SJSA1 (cell line): ENCODE measurements at places on chromosomes 3 and 15.

DNA sequence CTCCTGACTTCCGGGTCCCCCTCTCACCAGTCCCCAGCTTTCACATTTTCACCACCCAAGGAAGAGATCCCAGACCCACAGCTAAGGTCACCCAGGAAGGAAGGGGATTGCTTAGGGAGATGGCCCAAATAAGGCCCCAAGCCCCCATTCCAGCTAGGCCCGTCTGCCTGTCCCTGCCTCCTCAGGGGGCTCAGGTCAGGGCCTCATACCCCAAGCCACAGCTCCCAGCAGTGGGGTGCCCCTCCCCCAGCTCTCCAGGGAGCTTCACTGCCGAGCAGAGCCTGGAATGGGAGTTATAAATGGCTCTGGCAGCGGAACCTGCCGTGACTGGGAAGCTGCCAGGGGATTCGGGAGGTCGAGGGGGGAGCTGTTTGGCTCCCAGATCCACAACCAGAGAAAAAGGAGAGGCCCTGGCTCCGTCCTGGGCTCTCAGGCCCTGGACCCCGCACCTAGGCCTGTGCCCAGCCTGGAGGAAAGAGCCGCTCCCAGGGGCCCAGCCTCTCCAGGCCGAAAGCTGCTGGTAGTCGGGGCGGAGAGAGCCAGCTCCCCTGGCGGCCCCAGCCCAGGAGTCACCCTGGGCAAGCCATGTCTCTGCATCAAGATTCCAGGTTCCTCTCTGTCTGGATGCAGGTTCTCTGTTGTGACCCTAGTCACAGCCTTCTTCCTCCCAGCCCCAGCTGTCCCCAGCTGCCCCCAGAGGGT lies 550 bp downstream of the CCDC9B start:
- peak; percentile 84 for DNase-seq

DNA sequence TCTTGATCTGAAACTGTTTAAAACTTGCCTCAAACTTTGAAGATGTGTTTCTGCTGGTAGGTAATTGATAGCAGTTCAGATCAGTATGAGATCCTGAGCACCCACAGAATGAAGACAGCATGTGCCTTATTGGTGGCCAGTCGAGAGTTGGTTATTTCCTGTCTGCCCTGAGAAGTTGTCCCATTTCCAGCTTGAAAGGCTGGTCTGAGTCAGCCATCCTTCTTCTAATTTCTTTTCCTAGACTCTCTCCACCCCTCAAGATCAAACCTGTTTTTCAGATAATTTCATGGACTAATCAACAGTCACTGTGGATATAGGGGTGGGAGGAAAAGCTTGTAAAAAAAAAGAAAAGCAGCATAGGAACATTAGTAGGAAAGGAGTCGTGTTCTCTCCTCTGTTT lies 464.4 kb downstream of the FOXP1 start:
- DNase-seq = no peak

- no peak for DNase-seq
These were observed 587.4 kb upstream of the SGO1 start for GRCh38 chr3:20773320-20773984.

- no peak for DNase-seq
These were observed 75.9 kb upstream of the CADPS start for GRCh38 chr3:62951037-62951613.

DNA sequence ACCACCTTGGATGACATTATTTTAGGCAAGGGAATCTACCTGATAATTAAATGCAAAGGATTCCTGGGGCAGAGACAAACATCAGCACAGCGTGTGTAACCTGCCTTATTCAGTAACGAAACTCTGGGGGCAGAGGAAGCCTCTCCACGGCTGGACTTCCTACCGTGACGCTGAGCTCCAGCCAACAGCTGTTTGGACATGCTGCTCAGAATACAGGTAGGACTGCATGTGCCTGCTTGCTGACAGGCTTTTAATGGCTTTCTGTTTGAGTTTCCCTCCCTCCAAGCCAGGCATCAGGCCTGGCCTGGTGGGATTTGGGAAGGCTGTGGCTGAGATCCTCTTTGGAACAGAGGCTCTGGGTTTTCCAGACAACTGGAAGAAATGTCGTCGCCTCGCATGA lies 150.6 kb downstream of the ADAMTS17 start:
- DNase-seq = no peak

DNA sequence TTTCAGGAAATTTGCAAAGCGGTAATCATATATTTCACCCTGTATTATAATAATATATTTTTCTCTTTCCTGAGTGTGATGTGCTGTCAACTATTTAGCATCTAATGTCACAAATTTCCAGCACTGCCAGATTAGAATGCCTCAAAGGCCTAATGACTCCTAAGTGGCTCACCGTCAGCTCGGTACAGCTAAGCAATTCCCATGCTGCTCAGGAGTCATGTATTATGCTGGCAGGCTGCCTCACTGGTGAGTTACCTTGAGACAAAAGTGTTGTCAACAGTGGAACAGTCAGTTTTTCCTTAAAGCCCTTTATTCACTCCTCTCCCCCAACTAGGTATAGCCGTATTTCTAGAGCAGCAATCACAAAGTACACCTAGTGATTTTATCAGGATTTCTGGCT lies 83.6 kb downstream of the NSUN3 start:
- no peak for DNase-seq

DNA sequence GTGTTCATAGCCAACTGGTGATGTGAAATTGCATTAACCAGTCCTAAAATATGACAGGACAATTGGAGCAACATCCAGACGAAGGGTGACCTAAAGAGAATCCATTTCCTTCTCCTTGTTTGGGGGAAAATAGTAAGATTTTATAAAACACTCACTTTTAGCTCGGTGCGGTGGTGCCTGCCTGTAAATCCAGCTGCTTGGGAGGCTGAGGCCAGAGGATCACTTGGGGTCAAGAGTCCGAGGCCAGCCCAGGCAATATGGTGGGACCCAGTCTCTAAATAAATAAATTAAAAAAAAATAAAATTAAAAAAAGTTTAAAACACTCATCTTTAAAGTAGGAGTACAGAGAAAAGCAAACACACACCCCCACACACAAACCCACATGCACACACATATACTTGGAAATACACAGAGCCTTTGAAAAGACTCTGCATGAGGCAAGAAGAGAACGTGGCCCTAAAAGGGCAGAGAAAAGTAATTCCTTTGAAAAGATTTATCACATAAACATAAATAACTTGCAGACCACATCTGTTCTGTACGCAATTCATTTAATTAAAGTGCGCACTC lies 14.1 kb upstream of the LOXL1 start:
- DNase-seq = no peak

DNA sequence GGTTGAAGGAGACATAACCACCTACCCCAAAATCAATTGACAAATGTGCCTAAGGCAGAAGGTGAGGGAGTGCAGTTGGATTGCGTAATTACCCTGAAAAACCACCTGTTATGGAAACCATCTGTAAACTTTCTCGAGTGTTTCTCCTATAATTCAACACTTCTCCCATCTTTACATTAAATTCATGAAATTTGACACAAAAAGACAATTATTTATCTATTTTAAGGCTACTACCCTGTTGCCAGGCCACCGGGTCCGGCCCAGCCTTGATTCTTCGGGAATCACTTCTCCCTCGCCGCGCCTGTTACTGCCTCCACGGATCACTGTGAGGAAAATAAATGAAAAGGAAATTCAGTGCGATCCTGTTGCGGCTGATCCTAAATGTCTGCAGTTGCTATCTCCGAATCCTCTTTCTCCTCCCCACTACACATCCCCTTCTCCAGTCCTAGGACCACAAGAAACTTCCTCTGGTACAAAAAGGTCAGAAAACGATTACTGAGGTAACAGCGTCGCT lies 646 bp downstream of the IQCB1 start:
- no peak for DNase-seq

DNA sequence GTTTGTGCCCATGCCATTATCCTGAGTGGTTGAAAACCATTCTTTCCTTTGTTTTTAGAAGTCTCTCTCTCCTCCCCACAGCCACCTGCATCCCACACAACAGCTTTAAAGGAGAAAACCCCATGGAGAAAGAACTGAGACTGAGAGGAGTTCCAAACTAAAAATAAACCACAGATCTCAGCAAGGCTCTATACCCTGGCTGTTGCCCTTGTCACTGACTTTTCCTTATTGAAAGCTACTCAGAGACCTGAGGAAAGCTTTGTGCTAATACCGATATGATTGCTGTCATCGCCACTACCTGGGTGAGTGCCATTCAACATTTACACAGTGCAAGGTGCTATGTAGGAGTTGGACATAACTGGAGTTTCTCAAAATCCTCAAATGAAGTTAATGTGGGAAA lies 55.5 kb upstream of the RASGRP1 start:
- DNase-seq = no peak

DNA sequence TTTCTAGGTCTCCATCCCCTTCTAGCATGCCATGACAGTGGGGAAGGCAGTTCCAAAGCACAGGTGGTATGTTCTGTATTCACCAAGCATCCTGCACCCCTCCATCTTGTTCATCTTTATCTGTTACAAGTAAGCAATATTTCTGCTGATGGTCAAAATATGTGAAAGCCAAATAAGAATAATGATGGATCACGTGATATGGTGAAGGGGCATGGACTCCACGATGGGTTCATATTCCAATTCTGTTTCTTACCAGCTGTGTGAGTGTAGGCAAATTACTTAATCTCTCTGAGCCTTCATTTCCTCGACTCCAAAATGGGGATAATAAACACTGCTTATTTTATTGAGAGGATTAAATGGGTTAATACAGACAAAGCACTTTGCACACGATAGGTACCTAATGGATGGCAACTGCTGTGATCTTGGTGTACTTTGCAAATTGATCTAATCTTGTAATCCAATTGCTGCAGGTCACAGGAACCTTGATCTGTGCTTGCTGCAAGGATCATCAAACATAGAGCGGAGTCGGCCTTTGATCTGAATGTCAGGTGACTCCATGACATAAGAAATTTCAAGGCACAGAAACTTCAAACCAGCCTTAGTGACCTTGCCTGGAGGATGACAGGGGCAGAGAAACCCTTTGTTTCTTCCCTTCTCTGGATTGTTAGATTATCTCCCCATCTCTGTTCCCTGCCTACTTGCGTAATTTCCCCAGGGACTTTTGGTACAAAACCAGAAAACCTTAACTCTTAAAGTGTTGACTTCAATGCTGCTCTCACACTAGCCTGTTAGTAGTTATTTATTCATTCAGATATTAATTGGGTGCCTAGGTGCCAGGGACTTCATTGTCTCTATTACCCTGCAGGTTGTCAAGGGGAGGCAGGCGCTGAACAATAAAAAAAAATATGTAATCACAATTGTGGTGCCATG lies 25.8 kb downstream of the SIAH2 start:
- DNase-seq = no peak

- DNase-seq = no peak
These were observed 28.3 kb upstream of the ATP2B2 start for GRCh38 chr3:10533737-10534023.

- no peak for DNase-seq
These were observed 243.2 kb upstream of the LRRN1 start for GRCh38 chr3:3556078-3556477.

DNA sequence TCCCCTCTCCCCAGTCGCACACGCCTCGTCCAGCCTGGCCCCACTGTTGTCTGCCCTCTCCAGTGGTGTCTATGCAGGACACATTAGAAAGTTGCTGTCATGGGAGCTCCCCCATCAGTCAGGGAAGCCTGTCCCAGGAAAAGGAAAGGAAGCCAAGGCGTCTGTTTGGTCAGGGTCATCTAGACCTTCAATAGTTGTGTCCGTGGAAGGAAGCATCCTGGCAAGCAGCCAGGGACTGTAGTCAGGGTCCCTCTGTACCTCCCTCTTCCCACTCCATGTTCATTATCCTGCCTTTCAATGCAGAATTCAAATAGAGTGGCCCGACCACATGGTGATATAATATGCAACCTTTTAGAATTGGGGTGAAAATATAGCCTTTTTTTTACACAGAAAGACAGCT lies 60.7 kb upstream of the RAB6B start:
- DNase-seq = no peak

GRCh38 chr3:141373232-141373631 lies 4.9 kb downstream of the ZBTB38 start:
- DNase-seq = no peak

DNA sequence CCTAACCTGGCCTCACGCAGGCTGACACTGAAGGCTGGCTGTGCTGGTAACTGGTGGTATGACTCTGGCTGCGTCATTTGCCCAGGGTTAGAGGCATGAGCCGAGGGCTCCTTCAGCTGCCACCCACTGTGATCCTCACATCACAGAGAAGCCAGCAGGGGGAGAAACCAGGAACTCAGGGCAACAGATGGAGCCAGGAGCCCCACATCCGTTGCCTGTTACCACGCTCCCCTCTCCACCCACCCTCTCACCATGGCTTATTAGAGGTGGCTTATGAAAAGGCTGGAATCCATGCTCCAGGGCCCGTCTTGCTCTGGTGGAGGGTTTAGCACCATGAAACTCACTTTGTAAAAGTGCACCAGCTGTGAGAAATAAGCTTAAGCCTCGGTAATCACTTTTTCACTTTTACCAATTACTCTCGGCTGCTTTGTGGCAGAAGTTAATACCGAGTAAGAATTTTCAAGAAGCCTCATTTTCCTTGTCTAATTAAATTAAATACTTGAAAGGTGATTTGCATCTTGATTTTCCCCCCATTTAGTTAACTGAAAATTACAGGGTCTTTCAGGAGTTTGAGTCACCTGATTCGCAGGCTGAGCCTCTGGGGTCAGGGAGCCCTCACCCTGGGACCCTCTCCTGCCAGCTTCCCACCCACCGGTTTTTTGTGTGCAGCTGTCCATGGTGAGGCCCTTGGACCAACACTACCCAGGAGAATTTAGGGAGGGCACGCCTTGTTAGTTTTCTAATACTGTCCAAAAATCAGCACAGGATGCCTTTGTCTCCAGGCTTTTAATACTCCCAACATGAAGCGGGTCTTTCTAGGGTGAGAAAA lies 60.9 kb downstream of the ASB7 start:
- peak; percentile 77 for DNase-seq

DNA sequence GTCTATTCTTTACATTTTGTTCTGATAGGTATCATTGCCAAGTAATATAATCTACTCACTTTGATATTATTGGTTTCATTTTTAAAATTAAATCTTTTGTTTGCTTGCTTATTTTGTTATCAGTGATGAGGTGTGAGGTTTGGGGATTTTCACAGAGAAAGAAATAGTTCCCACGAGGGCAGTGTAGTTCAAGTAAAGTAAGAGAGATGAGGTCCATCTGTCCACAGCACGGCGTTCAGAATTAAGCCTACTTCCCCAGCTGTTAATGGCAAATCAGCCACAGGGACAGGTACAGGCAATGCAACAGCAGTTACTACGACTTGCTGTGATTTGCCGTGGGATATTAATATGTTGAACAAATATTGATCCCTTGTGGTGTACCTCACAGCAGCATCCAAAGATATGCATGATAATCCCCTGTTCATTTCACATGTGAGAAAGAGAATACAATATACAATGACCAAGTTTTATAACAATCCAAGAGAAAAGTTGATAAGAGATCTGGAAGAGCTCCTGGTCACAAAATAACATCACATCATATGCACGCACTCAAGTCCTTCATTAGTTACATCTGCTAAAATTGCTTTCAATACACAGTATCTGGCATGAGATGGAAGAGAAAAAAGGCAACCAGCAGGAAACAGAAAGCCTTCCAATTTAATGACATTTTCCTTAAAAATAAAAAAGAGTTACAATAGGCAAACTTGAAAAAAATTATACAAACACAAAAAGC lies 131.6 kb downstream of the TUSC7 start:
- DNase-seq = no peak

GRCh38 chr15:91186904-91187656 lies 87.0 kb downstream of the SV2B start:
- no peak for DNase-seq
